HFFc6 (cell line): ENCODE measurements at places on chromosomes 6 and 20. TPM values are rescaled to one million over a fixed set of nuclear protein-coding genes. Genes with fewer than 3 reads are reported as not detected.

Gene BTN1A1
- not detected in 3 replicates for total RNA-seq

Gene TSBP1
- total RNA-seq, result not detected in 3 replicates

Gene TRIM10
- not detected in 3 replicates for total RNA-seq

Gene RCAN2
- total RNA-seq, result 0.07 to 0.94 TPM (median 0.46 TPM) in 3 replicates

Gene IRAK1BP1
- total RNA-seq, result 1.9 to 2.3 TPM (median 2.2 TPM) in 3 replicates

Gene KPNA5
- 8.6 to 9.4 TPM (median 9.0 TPM) in 3 replicates for total RNA-seq

Gene PARD6B
- total RNA-seq, result 0.24 to 1.1 TPM (median 0.92 TPM) in 3 replicates

Gene EPPIN
- not detected in 3 replicates for total RNA-seq

Gene HSPA1A
- 84.5 to 101 TPM (median 85.4 TPM) in 3 replicates for total RNA-seq

Gene TMEM244
- not detected in 3 replicates for total RNA-seq

Gene SLC17A1
- not detected in 3 replicates for total RNA-seq

Gene SUN5
- not detected in 3 replicates for total RNA-seq

Gene SOX12
- total RNA-seq, result 24.9 and 25.9 TPM in 2 replicates

Gene LGSN
- not detected in 2 replicates for total RNA-seq

Gene OVOL2
- total RNA-seq, result not detected in 3 replicates

Gene RRAGD
- not detected in 3 replicates for total RNA-seq

Gene BPIFB2
- total RNA-seq, result not detected in 3 replicates

Gene CLPSL2
- total RNA-seq, result not detected in 3 replicates

Gene MUCL3
- not detected in 2 replicates for total RNA-seq

Gene PI3
- not detected in 2 replicates for total RNA-seq

Gene OLIG3
- not detected in 3 replicates for total RNA-seq

Gene ECI2
- total RNA-seq, result 80.5 to 102 TPM (median 91.6 TPM) in 3 replicates

Gene PHACTR2
- 66.7 to 78.7 TPM (median 73.6 TPM) in 3 replicates for total RNA-seq

Gene KIAA0408
- 0.96 to 2.5 TPM (median 1.0 TPM) in 3 replicates for total RNA-seq

Gene MCCD1
- not detected in 3 replicates for total RNA-seq

Gene KCNK15
- total RNA-seq, result 0.07 to 0.21 TPM (median 0.09 TPM) in 3 replicates

Gene PGC
- not detected in 3 replicates for total RNA-seq

Gene PAX1
- not detected in 3 replicates for total RNA-seq

Gene RWDD1
- total RNA-seq, result 88.1 to 93.4 TPM (median 90.3 TPM) in 3 replicates

Gene SRPK1
- total RNA-seq, result 48.0 to 51.2 TPM (median 48.8 TPM) in 3 replicates

Gene CCR6
- total RNA-seq, result not detected in 3 replicates

Gene ZNF334
- 1.1 to 1.8 TPM (median 1.8 TPM) in 3 replicates for total RNA-seq

Gene PROKR2
- not detected in 3 replicates for total RNA-seq

Gene SMOC2
- not detected in 3 replicates for total RNA-seq

Gene HAO1
- not detected in 3 replicates for total RNA-seq

Gene MYLIP
- total RNA-seq, result 0.51 to 1.2 TPM (median 0.68 TPM) in 3 replicates

Gene HDAC2
- total RNA-seq, result 84.9 to 108 TPM (median 105 TPM) in 3 replicates

Gene PKHD1
- total RNA-seq, result not detected in 2 replicates

Gene CAGE1
- total RNA-seq, result not detected in 2 replicates

Gene ZBTB22
- 14.1 to 19.3 TPM (median 17.6 TPM) in 3 replicates for total RNA-seq

Gene TRIM26
- total RNA-seq, result 33.4 to 34.4 TPM (median 34.1 TPM) in 3 replicates

Gene SCP2D1
- total RNA-seq, result not detected in 3 replicates

Gene SLA2
- not detected in 3 replicates for total RNA-seq

Gene LINC00237
- not detected in 3 replicates for total RNA-seq

Gene CD24
- total RNA-seq, result not detected in 3 replicates

Gene SLC22A2
- not detected in 3 replicates for total RNA-seq

Gene DYNLT2
- total RNA-seq, result 0.28 to 0.56 TPM (median 0.45 TPM) in 3 replicates

Gene MYL9
- total RNA-seq, result 1,238 to 1,642 TPM (median 1,294 TPM) in 3 replicates

Gene PAK5
- total RNA-seq, result not detected in 2 replicates

Gene TMEM74B
- total RNA-seq, result not detected in 2 replicates

Gene ROS1
- total RNA-seq, result 0.05 to 0.14 TPM (median 0.09 TPM) in 3 replicates
